ENCODE measurements at places on chromosomes 11 and 22. TPM values are rescaled to one million over a fixed set of nuclear protein-coding genes. Genes with fewer than 3 reads are reported as not detected.

The PAMR1 gene
- total RNA-seq: 30.8 TPM

The MPST gene
- total RNA-seq: 63.8 TPM

DNA sequence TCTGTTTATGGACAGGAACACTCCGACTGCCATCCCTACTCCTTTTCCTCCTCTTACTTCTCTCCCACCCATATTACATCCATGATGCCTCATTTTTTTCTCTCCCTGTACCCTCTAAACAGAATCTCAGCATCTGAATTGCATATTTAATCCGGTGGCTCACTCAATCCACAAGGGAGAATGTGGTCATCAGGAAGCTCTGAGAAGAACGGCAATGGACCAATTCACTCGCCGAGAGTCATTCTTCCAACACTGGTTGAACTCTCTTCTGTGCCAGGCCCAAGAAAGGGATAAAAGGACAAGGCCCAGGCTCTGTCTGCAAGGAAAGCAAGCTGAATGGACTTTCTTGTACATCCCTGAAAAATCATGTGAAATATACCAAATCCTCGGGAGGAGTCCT, 15.9 kb downstream of the MAP6 start:
- no peak for DNase-seq

GRCh38 chr11:121323046-121323607, 30.6 kb downstream of the SC5D start:
- DNase-seq: no peak

DNA sequence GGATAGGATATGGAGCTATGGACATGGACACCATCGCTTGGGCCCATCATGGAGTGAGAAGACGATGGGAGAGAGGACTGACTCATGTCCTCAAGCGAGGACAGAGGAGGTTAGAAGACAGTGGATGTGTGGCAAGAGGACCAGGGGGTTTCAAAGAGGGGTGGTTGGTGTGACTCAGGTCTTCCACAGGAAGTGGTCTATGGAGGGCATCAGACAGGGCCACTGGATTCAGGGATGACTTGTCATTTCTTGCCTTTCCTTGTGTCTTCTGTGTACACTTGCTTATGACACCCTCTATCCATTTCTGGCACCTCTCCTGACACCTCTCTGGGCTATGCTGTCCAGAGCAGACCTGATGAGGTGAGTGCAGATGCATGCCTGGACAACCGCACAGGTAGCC, 115.4 kb downstream of the OSBP2 start:
- no peak for DNase-seq

GRCh38 chr22:44133901-44134571, 46.7 kb upstream of the PARVG start:
- DNase-seq: no peak

The INPP5J gene
- total RNA-seq: 0.19 TPM

GRCh38 chr11:1017269-1018005, 19.1 kb downstream of the MUC6 start:
- no peak for DNase-seq

DNA sequence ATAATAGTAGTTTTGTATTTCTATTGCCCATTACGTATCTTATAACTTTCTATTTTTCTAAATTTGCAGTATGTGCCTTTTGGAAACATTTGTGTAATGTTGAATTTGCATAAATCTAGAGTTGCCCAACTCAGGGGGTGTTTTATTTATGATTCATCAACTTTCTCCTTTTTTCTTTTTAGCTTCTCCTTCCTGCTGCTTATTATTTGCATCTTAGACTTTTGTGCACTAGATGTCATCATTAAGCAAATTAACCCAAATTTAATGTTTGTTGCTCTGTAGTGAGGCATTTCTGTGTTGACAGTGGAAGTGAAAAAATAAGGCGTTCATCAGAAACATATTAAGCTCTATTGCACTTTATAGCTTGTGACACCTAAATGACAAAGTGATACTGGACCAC, 56.2 kb upstream of the ZBED5 start:
- DNase-seq: no peak

The OR51I1 gene
- not detected for total RNA-seq

- no peak for DNase-seq
These were observed at the start of gene MMP11 for GRCh38 chr22:23772649-23773473. Gene MMP11 (plus strand): TSS chr22:23772849. CDS start chr22:23772871, 22 bp downstream.

The MAPK8IP2 gene
- 0.58 TPM for total RNA-seq

The CNGA4 gene
- not detected for total RNA-seq

The VWCE gene
- total RNA-seq: 7.7 TPM

The TIMP3 gene
- total RNA-seq: 493 TPM

The ACRV1 gene
- not detected for total RNA-seq

- peak; percentile 82 for DNase-seq
These were observed 20.1 kb downstream of the SCN4B start for GRCh38 chr11:118132385-118133151.

GRCh38 chr11:100687054-100687629, at the start of gene ARHGAP42:
Gene ARHGAP42 (plus strand): TSS chr11:100687288. CDS start chr11:100687679, 391 bp downstream.
- no peak for DNase-seq

The MTA2 gene
- 103 TPM for total RNA-seq

DNA sequence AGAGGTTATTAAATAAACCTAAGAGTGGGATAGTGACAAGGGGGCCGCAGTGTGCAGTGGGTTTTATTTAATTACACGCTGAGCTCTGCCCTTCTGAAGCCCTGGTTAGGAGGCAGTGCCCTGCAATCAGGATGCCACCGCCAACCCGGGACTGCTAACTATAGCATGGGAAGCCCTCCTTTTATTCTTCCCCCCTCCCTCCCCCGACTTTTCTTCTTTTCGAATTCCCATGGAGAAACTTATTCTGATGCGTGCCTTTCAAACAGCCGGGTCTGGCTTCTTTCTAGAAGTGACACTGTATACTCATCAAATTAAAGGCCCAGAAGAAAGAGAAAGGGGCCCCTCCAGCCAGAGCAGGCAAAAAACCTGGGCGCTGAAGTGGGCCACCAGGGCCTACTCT, 91.3 kb upstream of the ANO1 start:
- no peak for DNase-seq

- DNase-seq: no peak
These were observed 9.0 kb upstream of the APOBEC3H start for GRCh38 chr22:39087881-39088684.

The MED15 gene
- total RNA-seq: 104 TPM

DNA sequence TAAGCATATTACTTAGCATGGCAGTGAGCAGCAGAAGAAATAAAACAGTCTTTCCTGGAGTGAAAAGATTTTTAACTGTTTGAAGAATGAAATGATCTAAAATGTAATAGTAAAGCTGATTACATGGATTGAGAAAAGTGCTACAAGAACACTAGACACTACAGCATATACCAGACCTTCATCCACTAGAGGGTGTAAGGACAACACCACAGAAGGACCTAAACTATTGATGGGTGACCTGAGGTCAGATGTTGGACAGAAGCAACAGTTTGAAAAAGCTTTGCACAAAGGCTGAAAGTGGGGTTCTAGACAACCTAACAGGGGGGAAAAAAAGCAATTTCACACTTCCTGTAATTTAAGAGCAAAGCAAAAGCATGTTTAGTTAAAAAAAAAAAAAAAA, 97.7 kb downstream of the RBFOX2 start:
- no peak for DNase-seq

GRCh38 chr22:45310331-45310976, 720 bp downstream of the FAM118A start:
- no peak for DNase-seq

The GLYAT gene
- 6.4 TPM for total RNA-seq

The NFAM1 gene
- 17.6 TPM for total RNA-seq

The RAG1 gene
- total RNA-seq: 0.35 TPM

- DNase-seq: no peak
These were observed 421.8 kb downstream of the ETS1 start for GRCh38 chr11:128165572-128165971.

The MS4A6E gene
- total RNA-seq: 3.6 TPM

- DNase-seq: no peak
These were observed 24.9 kb downstream of the WNT11 start for GRCh38 chr11:76181371-76181770.

GRCh38 chr11:102061276-102061675, 14.0 kb downstream of the CFAP300 start:
- no peak for DNase-seq

DNA sequence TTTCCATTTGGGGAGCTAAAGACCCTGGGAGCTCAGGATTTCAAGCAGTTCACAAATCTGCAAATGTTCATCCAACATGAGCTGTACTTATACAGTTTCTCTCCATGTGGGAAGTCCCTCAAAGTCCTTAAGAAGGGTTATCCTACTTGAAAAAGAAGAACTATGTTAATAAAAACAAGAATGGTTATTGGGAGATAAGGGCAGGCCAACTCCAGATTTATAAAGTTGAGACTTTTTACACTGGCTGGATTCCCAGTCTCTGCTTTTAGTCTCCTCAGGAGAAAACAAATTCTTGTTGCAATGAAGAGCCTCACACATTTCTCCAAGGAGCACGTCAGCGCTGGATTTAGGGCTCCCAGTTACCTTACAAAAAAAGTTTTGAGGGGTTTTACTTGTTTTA, 34.2 kb upstream of the CTTN start:
- no peak for DNase-seq

The OR10A5 gene
- not detected for total RNA-seq

The LGALS12 gene
- total RNA-seq: 80.9 TPM

- DNase-seq: no peak
These were observed 3.1 kb upstream of the OOSP4A start for GRCh38 chr11:59960502-59961381.

GRCh38 chr11:83008581-83008923, 63.1 kb downstream of the RAB30 start:
- no peak for DNase-seq

The ENTHD1 gene
- total RNA-seq: not detected

The DENND6B gene
- 2.2 TPM for total RNA-seq

The TREH gene
- not detected for total RNA-seq

DNA sequence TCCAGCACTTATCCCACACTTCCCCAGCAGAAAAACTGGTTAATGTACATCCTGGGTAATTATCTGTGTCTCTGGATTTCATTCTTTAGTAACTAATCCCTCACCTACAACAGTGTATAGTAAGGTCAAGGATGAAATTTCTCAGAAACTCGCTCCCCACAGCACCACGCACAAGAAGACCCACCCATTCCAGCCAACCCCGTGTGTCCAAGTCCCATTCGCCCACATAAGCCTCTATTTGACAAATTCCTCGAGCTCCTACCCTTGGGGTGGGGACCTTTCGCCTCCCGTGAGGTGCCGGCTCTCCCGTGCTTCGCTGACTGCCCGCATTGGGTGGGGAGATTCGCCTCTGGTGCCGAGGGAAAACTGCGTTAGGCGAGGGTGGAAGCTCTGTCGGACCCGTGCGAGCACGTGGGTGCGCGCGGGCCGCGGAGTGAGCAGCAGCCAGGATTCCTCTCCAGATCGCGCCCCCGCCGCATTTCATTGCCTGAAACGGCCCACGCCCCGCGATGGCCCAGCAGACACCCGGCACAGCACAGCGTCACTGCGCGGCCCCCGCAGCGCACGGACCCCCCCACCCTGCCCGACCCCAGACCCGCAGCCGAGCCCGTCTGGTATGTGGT, 866 bp downstream of the EXPH5 start:
- DNase-seq: no peak

The PIH1D2 gene
- 1.5 TPM for total RNA-seq

The KCNJ1 gene
- total RNA-seq: not detected

The OR8A1 gene
- total RNA-seq: not detected

DNA sequence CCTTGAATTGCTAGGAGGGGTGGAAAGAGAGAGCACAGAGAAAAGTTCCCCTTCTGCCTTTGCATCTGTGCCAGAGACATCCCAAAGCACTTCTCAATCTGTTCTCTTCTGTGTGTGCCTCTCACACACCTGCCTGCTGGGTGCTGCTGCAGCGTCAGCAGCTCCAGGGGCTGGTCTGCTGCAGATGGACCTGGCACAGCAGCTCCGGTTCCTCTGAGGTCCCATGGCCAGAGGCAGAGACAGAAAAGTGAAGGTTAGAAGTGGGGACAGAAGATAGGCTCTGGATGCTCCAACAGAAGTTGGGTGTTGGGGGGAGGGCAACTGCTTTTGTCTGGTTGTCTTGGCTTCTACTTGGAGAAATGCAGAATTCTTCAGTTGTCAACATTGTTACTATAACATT, 48.9 kb upstream of the KIRREL3 start:
- DNase-seq: no peak

GRCh38 chr11:73950869-73951710, at the start of gene DNAJB13:
Gene DNAJB13 (plus strand): TSS chr11:73951026. CDS start chr11:73951070, 44 bp downstream.
- no peak for DNase-seq

DNA sequence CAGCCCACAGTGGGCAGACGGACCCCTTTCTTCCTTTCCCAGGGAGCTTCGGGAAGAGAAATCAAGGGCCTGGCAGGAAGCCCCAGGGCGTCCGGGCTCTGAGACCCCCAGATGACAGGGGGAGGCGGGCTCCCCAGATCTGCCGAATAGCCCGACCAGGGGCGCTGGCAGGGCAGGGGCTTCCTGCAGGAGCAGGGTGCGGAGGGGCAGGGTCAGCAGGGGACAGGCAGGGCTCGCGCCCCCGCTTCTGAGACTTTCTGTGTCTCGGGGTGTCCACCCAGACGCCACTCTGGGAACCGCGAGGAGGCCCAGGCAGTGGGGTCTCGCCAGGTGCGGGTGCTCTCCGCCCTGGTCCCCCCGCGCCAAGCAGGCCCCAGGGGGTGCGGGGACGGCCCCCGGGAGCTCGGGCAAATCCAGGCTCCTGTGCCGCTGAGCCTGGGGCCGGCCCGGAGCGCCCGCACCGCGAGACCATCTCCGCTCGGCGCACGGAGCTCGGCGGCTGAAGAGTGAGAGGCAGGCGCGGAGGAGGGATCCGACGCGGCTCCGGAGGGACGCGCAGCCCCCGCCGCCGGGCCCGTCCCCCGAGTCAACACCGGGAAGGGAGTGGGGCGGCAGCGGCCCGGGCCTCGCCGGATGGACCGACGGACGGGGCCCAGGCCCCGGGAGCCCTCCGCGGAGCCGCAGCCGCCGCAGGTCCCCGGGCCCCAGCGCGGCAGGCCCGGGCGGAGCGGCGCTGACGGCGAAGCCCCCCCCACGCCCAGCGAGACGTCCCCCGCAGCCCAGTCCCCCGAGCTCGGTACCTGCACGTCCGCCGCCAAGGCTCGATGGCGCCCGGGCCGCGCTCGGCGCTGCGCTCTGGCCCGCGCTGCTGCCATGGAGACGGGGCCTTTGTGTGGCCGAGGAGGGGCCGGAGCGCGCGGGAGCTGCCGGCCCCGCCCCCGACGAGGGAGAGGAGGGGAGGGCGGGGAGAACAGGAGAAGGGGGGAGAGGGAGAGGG, at the start of gene PLXNB2:
Gene PLXNB2, minus strand, starts transcription at position 894 of the 997 bp plus-strand sequence. CDS start 17,062 bp downstream, outside the sequence.
- no peak for DNase-seq
